ENCODE measurements at places on chromosomes 6 and 20.

GRCh38 chr20:58752565-58752964 is 60.0 kb downstream of the NPEPL1 start:
- DNase-seq: no peak

DNA sequence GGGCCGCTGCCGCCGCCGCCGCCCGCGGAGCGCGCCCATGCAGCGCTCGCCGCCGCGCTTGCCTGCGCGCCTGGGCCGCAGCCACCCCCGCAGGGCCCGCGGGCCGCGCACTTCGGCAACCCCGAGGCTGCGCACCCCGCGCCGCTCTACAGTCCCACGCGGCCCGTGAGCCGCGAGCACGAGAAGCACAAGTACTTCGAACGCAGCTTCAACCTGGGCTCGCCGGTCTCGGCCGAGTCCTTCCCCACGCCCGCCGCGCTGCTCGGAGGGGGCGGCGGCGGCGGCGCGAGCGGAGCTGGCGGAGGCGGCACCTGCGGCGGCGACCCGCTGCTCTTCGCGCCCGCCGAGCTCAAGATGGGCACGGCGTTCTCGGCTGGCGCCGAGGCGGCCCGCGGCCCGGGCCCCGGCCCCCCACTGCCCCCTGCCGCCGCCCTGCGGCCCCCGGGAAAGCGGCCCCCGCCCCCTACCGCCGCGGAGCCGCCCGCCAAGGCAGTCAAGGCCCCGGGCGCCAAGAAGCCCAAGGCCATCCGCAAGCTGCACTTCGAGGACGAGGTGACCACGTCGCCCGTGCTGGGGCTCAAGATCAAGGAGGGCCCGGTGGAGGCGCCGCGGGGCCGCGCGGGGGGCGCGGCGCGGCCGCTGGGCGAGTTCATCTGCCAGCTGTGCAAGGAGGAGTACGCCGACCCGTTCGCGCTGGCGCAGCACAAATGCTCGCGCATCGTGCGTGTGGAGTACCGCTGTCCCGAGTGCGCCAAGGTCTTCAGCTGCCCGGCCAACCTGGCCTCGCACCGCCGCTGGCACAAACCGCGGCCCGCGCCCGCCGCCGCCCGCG is 730 bp downstream of the INSM1 start:
- DNase-seq: no peak

- peak; percentile 63 for DNase-seq
Measured at GRCh38 chr6:112296122-112296521, 41.8 kb upstream of the LAMA4 start.

- DNase-seq: peak; percentile 13
Measured at GRCh38 chr6:144158133-144158532, 7.8 kb downstream of the STX11 start.

- no peak for DNase-seq
Measured at GRCh38 chr20:38863024-38863851, 57.7 kb downstream of the PPP1R16B start.

DNA sequence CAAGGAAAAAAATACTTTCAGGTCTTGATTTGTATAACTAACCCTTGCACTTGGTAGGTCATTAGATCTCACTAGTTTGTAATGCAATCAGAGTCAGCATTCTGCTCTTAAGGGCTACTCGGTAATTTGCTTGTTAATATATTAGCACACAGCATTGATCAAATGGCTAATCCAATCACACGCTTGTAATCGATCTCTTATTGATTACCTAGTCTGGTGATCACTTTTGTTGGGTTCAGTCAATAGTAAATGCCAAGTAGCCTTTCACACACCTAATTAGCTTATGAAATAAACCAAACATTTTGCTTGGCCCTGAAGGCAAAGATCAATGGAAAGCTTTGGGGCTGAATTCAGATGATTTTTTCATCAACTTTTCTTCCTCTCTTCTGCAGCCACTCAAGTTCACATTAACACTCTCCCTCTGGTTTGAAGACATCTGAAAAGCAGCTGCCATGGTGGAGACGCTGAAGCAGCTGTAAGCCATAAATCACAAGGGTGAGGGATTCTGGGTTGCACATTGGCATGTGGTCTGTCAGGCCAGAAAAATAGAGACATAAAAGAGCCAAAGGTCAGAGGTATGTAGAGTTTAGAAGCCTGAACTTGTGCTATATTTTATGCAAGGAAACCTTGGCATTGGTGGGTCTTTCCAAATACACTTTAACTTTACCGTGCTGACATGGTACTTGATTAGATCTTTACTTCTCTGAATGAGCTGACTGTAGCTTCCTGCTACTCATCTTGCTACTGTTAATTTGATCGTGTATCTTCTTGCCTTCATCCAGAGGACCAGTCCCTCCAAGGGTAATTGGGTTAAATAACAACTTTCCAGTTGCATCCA is 234.4 kb downstream of the SIM1 start:
- DNase-seq: no peak

GRCh38 chr6:105313211-105313610 is 89.7 kb downstream of the PREP start:
- no peak for DNase-seq

DNA sequence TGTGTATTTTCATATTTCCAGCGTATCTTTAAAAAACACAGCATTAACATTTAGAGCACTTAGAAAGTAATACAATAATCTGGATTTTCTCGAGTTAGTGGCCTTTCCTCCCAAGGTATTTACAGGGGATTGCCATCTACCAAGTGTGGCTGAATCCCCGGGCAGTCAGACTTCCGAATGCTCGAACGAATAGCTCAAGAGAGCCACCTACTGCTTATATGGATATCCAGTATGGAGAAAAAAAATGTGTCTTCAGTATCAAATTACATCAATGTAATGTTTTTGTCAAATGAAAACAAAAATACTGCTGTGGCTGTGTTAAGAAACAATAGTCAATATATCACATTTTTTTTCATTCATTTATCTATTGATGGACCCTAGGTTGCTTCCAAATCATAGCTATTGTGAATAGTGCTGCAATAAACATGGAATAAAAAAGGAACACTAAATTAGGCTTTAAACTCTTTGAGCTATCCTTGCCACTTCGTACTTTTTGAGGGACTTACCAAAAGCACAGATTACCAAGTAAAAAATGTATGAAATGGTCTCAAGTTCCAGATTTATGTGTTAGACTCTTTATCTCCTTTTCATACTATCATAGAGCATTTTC is 654.5 kb upstream of the PTCHD4 start:
- peak; percentile 80 for DNase-seq

DNA sequence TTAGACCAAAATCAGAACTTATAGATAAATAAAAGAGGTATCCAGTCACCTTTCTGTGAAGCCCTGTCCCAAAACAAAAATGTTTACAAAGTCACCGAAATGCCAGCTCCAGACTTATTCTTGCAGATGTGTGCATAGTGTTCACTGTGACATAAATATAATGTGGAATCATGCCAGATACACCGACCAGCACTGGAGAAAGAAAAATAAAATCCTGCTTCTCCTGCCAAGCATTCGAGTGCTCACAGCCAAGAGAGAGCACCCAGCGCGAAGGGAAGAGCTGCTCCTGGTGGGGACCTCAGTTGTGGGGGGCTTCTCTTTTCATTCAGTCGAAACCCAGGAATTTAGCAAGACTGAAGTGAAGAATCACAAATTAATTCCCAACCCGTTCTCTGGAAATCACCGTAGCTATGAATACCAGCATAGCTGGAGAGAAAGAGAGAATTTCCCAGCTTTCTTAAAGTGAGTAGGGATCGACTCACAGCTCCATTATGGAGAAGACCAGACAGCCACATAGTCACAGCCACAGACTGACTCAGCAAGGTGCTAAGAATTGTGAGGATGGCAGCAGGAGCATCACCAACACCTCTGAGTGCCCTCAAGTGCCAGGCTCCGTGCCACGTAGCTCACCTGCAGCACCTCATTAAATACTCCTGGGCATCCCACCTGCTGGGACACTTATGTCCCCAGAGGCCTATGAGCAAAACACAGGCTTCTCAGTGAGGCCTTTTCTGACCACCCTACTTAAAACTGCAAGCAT is 33.2 kb downstream of the BFSP1 start:
- no peak for DNase-seq

GRCh38 chr6:31142361-31142761 is 3.5 kb upstream of the PSORS1C2 start:
- no peak for DNase-seq

DNA sequence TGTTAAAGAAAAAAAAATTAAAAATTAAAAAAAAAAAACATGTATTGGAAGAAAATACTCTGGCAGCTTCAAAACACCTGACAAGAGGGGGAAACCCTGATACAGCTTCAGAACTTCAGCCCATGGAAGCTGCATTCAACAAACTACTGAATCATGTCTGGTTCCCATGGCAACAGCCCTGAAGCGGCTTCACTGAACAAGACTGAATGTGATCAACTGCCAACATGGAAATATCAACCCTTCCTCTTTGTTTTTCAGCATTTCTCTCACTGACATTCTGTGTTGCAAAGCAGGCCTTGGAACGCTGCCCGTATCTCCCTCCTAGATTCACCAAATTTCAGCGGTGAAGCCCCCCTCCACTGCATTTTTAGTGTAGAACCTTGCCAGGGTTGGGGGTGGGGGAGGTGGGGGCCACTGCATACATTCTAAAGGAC is 91.3 kb upstream of the SHLD1 start:
- peak; percentile 52 for DNase-seq

DNA sequence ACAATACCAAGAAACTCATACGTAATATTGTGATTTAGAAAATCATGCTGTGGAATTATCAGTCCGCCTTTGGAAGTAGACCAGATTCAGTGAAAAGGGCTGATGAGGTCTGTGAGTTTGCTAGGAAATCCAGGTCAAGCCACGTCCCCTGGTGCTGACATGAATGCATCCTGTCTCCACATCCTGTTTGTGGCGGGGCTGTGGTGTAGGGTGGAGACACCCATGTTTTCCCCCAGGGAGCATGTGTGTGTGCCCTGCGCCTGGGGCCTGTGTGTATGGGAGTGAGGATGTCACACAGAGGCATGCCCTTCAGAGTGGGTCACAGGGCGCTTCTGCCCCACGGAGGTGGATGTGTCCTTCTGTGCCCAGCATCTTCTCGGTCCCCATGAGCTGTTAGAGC is 109.1 kb downstream of the SASH1 start:
- DNase-seq: peak; percentile 50

DNA sequence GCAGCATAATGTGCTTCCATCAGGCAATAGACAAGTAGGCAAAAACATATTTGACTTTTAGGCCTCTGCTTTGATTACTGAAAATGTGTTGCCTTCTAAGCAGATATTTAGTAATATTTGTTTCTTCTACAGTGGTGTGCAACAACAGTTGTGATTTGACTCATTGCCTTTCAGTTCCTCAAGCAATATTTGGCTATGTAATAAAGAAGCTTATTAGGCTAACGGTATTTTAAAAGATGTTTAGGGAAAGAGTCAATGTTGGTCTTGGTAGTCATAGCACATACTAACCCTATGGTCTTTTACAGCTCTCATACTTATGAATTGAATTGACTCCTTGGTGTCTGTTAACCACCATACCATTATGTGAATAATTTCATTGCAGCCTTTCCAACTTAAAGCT is 124.1 kb downstream of the GRIK2 start:
- no peak for DNase-seq

- DNase-seq: peak; percentile 15
Measured at GRCh38 chr6:69865126-69865525, 1.2 kb upstream of the COL19A1 start.

GRCh38 chr20:841568-842546 is 8.3 kb downstream of the FAM110A start:
- DNase-seq: no peak

DNA sequence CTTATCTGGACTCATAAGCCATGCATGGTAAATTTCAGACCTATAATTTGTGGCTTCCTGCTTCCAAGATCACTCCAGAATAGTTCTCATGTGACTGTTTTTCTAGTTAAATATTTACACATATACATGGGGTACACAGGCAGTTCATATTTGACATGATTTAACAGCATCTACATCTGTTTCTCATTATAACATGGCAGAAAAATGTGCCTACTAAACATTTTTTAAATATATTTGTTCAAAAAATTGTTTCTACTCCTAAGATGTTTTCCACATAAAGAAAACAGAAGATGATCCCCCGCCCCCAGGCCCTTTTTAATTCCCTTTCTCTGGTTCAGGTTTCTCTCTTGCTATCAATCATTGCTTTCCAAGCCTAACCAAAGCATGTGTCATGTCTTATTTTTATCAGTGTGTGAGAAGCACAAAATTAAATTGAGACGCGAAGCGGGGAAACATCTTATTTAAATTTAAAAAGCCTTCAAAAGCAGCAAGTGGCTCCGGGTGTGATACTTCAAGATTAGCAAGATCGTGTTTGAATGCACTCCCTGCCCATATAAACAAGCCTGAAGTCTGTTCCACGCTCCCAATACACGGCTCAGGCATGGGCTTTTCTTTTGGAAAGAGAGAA is 37.3 kb downstream of the IPCEF1 start:
- peak; percentile 66 for DNase-seq

DNA sequence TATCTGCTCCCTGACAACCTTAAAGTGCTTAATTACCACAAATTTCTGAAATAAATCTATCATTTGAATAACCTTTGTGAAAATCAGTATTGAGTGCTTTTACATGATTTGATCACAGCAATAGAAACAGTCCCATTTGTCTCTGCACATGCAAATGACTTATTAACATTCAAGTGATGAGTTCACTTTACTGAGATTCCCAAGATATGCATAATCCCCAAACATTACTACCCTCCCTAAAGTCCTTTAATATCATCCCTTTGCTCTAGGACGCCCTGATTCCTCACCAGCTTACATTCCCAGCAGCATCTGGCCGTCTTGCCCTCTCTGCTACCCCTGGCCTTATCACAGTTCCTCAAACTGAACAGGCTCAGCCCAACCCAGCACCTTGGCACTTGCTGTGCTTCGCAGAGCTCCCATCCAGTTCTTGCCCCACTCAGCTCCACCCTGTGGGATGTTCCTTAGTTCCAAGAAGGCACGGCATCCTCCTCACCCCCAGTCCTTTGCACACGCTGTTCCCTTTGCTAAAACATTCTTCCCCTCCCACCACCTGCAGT is 347.5 kb downstream of the PREX1 start:
- DNase-seq: no peak

- DNase-seq: no peak
Measured at GRCh38 chr6:92648364-92649086, 770.8 kb downstream of the EPHA7 start.

GRCh38 chr6:149182262-149182661 is 135.2 kb upstream of the TAB2 start:
- DNase-seq: no peak

GRCh38 chr6:63663147-63663955 is 27.7 kb downstream of the PHF3 start:
- peak; percentile 45 for DNase-seq

GRCh38 chr6:116010790-116011401 is 49.8 kb downstream of the FRK start:
- DNase-seq: peak; percentile 45

GRCh38 chr6:6033858-6034257 is 27.1 kb upstream of the NRN1 start:
- DNase-seq: no peak

GRCh38 chr6:111499269-111499793 is 16.3 kb upstream of the REV3L start:
- no peak for DNase-seq

- DNase-seq: no peak
Measured at GRCh38 chr20:4122926-4123325, 107.6 kb upstream of the RNF24 start.

GRCh38 chr20:50464026-50464724 is 46.0 kb upstream of the PTPN1 start:
- DNase-seq: no peak

- no peak for DNase-seq
Measured at GRCh38 chr6:26575494-26575939, 21.2 kb upstream of the ABT1 start.

GRCh38 chr20:37661519-37661918 is 32.3 kb upstream of the CTNNBL1 start:
- no peak for DNase-seq
